ENCODE measurements at places on chromosomes 3 and 15.

DNA sequence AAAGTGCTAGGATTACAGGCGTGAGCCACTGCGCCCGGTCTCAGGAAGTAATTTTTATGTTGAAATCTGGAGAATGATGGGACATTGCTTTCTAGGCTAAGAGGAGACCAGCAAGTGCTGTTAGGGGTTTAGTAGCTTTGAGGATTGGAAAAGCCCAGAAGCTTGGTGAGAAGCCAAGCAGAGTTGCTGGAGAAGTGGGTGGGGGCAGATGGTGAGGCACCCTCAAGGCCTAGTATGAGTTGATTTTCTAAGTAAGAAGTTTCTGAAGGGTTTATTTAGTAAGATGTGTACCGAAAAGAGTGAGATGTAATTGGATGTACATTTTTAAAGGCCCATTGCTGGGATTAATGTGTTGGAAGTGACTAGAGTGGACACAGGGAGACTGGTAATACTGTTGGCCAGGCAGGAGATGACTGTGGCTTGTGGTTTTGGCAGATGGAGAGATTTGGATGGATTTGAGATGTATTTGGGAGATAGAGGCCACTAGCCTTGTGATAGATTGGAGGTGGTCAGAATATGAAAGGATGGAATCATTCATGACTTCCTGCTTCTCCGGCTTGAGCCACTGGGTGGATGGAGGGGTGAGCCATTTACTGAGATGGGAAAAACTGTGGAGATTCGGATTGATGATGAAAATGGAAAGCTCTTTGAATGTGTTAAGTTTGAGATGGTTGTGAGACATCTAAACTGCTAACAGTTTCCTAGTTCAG, 2.3 kb downstream of the LRRC28 start:
- DNase-seq, result no peak

DNA sequence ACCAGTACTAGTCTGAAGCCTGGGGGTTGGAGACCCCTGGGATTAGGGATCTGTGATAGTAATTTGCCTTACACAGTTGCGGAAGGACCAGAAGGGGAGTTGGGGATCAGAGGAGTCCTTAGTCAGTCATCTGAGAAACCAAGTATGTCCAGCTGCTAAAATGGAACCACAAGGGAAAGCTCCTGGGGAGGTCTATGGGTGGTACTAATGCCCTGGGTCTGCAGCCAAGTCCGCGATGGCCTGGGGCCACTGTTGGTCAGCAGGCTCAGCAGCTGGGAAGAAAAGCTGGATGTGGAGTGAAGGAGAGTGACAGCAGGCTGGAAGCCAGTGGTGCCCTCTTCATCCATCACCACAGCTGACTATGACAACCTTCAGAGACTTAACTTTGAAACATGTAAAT, 2.2 kb upstream of the ANKDD1A start:
- DNase-seq, result no peak

- DNase-seq, result no peak
These were observed 234.8 kb downstream of the NR2F2 start for GRCh38 chr15:96565266-96565665.

- no peak for DNase-seq
These were observed 17.8 kb downstream of the SMAD3 start for GRCh38 chr15:67083135-67083762.

GRCh38 chr3:72099326-72100079, 314.6 kb upstream of the PROK2 start:
- no peak for DNase-seq

GRCh38 chr3:150218236-150218635, 189.9 kb upstream of the TSC22D2 start:
- no peak for DNase-seq

DNA sequence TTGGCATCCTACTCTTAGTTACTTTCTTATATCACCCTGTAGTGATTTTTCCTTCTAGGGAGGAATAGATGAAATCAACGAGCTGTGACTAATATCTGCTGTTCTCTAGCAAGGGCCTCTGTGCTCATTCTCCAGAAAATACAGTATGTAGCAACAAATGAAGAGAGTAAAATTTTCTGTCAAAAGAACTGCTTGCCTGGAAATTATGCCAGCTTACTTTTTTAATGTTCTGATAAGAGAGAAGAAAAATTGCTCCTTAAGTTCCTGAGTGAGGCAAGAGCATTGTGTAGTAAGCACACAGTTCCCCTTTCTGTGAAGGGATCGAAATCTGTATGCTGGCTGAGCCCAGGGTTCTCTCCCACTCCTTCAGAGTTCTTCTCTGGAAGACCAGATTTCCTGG, 51.4 kb upstream of the GK5 start:
- no peak for DNase-seq

GRCh38 chr3:160376681-160377080, 22.3 kb downstream of the IFT80 start:
- no peak for DNase-seq
